ENCODE measurements at places on chromosomes 16 and 17. TPM values are rescaled to one million over a fixed set of nuclear protein-coding genes. Genes with fewer than 3 reads are reported as not detected.

- DNase-seq = no peak
Observed at GRCh38 chr16:62067182-62067581, 30.9 kb upstream of the CDH8 start.

GRCh38 chr17:43360376-43360738, 38.4 kb upstream of the ARL4D start:
- peak; percentile 65 for DNase-seq

DNA sequence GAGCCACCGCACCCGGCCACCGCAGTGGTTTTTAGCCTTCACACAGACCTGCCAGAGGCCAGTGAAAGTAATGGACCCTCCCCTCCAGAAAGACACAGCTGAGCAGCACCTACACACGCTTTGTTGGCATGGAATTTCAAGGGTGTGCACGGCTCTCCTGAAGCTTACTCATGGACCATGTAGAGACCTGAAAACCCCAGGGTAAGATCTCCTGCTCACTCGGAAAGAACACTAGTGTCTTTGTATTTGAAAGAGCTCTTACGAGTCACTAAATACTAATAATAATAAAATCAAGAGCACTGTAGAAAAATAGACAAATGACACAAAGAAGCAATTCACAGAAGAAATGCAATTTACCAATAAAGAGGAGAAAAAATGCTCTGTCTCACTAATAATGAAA, 20.0 kb downstream of the SLC43A2 start:
- no peak for DNase-seq

DNA sequence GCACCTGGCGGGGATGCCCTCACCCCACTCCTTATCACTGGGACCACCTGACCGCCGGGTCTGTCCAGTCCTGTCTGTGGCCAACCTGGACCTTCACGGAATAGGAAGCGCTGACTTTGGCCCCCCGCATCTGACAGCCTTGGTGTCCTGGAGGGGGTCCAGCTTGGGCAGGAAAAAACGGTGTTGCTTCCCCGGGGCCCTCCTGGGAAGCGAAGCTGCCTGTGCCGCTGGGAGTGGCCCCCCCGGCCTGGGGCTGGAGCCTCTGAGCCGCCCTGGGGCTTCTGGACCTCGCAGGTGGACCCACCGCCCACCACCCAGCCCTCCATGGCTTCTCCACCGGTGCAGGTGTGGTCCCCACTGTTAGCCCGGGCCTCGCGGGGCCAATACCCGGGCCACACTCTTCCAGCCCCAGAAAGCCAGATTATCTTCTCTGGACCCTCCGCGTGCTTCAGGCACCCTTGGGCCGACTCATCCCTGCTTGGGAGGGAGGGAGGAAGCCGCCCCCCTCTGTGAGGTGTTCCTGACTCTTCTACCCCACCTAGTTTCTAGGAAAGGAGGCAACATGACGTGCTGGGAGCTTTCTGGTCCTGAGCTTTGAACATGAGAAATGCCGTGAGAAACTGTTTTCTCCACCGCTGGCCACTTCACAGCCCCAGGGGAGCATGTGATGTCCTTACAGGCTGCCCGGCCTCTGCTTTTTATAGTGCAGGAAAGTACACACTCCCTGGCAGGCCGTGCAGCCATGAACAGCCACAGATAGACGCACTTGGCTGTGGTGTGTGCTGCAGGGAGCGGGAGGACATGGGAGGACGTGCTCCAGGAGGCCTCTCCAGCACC, 1.1 kb downstream of the C1QTNF1 start:
- peak; percentile 87 for DNase-seq

HBA2 gene
- total RNA-seq = 1.3 TPM

Data from lower leg skin (tissue), 4 donors.